Muscle of arm (tissue), 14 donors: ENCODE measurements at places on chromosomes 1 and 21.

DNA sequence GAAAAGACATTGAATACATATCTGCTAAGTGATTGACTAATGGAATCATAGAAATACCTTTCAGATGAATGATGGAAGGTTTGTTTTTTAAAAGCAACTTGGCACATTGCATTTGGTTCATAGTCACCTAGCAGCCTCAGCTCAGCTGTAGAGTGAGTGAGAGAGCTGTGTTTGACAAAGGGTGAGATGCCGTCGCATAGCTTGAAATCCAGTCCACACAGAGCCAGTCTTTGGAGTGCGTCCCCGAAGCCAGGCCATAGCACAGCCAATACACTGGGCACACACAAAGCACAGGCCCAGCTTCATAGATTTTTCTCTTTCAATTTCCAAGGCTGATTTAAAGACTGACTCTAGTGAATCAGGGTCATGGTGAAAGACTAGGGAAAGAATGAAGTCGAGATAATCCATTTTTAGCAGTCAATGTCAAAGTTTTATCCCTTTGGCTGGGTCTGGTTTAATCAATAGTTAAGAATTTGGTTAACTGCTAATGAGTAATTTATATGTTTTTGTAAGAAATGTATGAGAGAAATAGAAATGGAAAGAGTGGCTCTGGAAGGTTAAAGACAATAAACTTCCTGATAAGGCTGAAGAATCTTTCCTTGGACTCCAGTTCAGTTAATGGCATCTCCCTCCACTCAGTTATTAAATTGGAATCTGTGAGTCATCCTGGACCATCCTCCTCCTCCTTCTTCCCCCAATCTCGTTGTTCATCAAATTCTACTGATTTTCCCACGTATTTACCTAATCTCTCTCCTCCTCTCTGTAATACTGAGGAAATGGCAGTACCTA is 101.2 kb upstream of the IRF2BP2 start:
- no peak for DNase-seq

DNA sequence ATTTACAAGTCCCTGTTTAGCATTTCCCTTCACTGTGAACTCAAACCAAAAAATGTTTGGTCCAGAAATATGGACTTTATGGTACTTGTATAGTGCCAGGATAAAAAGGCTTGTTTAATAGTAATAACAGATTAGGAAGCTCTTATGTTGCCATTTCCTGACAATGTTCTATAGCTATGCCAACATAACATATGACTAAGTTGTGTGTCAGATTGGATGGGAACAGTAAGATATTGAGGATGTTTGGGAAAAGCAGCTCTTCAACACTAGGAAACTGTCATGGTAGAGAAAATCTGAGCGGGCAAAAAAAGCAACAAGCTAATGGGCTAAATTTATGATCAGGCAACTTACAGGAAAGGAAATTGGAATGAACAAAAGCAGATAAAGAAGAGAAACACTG is 287.1 kb upstream of the ADGRL4 start:
- no peak for DNase-seq

- DNase-seq, result no peak
Observed at GRCh38 chr1:47572731-47573430, 135.0 kb downstream of the FOXD2 start.

DNA sequence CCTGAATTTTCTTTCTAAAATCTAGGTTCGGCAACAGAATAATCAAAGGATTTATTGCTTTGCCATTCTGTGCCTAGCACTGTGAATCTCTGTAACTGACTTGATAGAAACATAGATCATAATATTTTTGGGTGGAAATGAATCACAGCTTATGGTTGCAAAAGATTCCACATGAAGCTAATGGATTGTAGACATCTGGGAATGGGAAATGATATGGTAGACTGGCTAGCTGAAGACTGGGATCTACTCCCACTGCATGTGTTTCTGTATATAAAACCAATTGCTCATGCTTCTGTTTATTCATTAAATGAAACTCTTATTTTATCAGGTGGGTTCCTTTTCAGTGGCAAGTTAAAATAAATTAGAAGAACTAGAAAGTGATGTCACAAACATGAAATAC is 395.6 kb downstream of the ST6GALNAC3 start:
- no peak for DNase-seq

DNA sequence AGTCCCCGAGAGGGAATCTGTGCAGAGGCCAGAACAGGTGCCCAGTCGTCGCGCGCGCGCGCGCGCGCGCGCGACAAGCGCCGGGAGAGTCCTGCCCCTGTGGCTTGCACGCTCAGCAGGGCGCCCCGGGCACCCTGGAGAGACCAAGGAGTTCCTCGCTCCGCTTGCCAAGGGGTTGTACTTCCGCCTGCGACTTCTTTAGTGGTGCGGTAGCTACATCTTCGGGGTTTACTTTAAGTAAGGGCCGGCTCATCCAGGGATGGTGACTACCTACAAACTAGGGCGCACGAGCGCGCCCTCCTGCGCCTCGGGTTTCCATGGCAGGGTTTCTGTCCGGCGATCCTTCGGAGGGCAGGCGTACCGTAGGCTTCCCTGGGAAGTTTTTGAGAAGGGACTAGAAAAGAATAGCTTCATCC is 1.4 kb downstream of the LHX4 start:
- DNase-seq, result no peak

DNA sequence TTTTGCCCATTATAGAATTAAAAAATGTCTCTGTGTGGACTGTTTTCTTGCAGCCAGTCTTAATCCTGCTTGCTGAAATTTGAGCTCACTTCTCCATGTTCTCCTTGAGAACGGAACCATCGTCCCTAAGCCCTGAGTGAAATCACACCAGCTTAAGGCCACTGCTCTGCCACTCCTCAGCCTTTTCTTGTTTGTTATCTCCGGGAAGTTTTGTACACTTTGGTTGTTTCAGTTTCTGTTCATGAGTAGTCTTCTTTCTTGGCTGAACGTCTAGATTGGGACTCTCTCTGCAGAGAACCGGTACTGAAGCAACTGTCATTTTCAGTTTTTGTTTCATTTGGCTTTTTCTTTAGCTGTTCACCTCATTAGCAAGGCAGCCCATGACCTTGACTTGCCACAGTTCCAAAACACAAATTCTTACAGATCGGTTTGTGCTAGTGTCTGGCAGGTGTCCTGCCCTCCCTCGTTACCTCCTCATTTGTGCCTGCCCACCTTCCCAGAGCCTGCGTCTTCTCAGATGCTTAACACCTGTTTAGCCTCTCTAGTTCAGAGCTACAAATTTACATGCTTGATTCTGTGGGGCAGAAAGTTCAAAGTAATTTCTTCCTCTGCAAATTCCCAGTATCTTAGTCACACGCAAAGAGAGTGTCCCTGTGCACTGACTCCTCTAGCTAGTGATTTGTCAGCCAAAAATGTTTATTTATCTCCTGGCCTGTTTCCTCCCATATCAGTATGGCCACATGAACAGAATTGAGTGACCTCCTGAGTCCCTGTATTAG is 12.4 kb downstream of the PSEN2 start:
- DNase-seq, result no peak

GRCh38 chr1:151001602-151002001 is 5.1 kb downstream of the MINDY1 start:
- DNase-seq, result no peak

DNA sequence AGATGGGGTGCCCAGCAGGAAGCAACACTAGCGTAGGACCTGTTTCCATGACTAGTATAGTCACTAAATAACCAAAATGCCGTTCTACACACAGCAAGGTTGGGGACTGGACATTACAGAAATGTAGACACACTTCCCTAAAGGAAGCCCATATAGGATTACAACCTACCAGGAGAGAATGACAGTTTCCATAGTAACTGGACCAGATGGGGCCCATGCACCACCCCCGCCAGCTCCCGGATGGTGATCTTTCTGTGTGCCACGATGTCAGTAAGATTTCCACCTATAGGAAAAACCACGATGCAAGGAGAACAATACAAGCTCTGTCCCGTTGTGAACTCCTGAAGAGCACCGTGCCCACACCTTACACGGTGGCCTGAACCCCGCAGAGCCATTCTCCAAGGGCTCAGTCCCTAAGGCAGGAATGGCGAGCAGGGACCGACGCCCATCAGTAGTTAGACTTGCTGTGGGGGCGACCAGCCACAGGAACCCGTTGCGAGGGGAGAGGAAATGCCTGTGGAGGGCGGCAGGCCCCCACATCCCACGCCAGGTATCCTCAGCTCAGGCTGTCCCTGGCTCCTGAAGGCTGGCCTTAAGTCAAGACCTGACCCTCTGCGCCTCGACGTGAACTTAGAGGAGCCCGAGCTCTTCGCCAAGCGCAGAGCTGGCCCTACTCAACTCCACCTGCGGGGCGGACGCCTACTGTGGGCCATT is 13.6 kb upstream of the CEP85 start:
- no peak for DNase-seq

DNA sequence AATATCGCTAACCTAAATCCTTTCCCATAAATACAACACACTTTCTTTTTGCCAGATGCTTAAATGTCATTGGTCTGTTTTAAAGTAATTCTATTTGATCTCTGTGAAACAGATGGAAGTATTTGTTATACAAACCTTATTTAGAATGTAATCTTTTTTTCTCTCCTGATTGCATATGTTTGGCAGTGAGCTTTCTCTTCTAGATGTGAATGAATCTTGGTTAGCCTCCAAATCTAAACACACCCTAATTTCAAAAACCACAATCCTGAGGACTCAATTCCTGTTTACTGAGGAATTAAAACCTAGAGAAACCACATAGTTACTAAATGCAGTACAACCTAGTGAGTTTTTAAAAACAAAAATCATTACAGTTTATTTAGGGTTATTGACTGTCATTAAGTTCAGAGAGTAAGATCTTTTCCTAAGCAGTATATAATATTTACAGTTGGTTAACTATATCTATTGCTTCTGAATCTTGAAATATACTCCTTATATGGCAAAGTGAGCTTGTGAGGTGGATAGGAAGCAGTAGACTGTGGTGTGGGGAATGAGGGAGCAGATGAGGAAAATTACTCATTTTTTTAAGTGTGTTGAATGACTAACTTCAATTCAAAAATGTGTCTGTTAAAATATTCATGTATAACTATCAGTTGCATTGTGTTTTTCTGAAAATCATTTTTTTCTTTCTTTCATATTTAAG is 218.7 kb downstream of the FMN2 start:
- DNase-seq, result no peak

GRCh38 chr1:65756616-65757015 is 36.1 kb upstream of the PDE4B start:
- DNase-seq, result peak; percentile 46

GRCh38 chr1:229756666-229757065 is 130.6 kb downstream of the URB2 start:
- no peak for DNase-seq

- DNase-seq, result no peak
Observed at GRCh38 chr1:54007613-54008012, 10.4 kb downstream of the LDLRAD1 start.

- DNase-seq, result no peak
Observed at GRCh38 chr1:167472752-167473521, 45.4 kb downstream of the CD247 start.

DNA sequence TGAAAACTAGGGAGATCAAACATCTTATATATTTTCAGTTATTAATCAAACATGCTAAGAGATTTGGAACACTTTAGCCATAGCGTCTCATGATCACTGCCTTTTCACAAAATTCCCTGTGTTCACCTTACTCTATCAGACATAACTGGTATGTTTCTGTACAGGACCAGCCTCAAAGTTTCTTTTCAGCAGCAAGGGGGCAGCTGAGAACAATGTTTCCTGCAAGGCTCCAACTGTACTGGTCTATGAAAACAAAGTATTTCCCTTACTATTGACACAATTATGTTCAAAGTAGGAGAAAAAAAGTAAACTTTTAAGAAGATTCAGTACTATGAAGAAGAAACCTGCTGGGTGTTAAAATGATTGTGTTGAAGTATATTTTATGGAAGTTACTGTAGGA is 98.5 kb downstream of the ATF6 start:
- peak; percentile 53 for DNase-seq

DNA sequence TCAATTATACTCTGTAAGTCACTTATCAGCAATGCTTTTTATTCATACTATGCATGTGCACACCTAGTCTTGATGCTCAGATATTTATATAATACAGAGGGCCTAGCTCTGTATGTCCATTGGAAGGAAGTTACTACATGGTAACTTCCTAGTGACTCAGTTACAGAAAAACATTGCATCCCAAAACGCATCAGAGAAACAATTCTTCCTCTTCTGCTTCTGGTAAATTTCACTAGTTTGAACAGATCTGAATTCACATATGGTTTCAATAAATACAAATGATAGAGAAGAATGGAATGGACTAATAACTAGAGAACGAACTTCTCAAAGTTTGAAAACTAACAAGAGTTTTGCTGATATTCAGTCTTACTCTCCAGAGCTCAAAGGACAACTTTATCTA is 811.3 kb upstream of the ADGRL2 start:
- DNase-seq, result no peak

DNA sequence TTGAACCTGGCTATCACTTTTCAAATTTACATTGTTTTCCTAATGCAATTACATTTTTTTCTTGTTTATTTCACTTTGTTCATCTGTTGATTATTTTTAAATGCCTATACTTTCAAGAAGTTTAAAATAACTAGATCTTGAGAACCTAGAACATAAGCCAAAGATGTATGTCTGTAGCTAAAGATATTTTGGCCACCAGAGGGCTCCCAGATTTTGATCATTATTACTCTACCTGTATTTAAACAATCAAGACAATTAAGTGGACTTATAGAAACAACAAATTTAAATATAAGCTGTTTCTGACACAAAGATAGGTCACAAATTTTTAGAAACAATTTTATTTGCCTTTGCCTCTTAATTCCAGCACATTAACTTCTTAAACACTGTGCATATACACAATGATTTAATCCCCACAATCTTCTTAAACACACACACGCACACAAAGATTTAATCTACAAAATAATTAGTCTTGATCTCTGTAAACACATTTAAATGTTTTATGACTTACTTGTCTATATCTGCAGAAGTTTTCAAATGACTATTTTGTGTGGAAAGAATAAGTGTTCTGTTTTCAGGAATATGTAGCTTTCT is 380.0 kb downstream of the DSCAM start:
- DNase-seq, result peak; percentile 46

GRCh38 chr1:36562181-36562685 is 79.5 kb upstream of the CSF3R start:
- no peak for DNase-seq

GRCh38 chr1:55848906-55849305 is 633.7 kb upstream of the USP24 start:
- no peak for DNase-seq

- no peak for DNase-seq
Observed at GRCh38 chr1:201925301-201925567, 21.1 kb downstream of the LMOD1 start.
